ENCODE measurements at places on chromosomes 2 and 18.
A peak's percentile ranks its signal among the peaks of the same experiment; 100 is the strongest.

- DNase-seq, result no peak
Measured at GRCh38 chr2:26229595-26229994, 14.8 kb downstream of the HADHA start.

DNA sequence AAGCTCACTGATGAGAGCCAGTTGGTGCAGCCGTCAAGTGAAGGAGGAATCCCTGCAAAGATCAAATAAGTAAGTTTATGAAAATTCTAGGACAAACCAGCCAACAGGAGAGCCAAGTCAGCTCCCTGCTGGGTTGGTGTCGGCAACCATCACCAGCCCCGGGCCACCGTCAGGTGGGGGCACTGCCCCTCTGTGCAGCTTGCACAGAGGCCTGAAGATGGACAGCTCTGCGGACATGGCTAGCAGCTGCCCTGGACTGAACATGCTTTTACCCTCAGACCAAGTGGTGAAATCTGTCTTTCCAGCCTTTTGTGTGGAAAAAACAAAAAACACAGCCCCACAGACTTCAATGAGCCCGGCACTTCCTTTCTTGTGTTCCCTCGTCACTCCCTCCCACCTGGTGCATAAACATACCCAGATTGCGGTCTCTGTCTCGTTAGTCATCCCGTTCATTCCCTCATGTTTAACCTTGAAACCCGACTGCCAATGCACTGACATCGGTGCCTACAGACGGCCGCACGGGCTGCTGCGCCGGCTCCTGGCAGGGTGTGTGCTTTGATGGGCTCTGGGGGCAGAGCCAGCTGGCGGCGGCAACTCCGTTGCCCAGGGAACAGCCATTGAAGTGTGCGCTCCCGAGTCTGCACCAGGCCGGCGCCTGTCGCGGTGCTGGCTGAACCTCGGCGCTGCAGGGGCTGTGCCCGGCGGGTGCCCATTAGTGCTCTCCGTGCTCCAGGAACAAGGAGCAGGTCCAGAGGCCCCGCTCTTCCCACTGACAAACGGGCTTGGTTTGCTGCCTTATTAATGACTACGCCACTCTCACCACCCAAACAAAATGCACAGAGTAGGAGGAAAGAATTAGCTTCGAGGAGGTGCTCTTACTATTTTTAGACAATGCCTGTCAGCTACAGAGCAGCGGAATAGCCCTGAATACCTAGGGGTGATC is 95.3 kb downstream of the EIPR1 start:
- DNase-seq, result peak; percentile 38

GRCh38 chr2:170122883-170123547 is 54.9 kb upstream of the MYO3B start:
- no peak for DNase-seq

DNA sequence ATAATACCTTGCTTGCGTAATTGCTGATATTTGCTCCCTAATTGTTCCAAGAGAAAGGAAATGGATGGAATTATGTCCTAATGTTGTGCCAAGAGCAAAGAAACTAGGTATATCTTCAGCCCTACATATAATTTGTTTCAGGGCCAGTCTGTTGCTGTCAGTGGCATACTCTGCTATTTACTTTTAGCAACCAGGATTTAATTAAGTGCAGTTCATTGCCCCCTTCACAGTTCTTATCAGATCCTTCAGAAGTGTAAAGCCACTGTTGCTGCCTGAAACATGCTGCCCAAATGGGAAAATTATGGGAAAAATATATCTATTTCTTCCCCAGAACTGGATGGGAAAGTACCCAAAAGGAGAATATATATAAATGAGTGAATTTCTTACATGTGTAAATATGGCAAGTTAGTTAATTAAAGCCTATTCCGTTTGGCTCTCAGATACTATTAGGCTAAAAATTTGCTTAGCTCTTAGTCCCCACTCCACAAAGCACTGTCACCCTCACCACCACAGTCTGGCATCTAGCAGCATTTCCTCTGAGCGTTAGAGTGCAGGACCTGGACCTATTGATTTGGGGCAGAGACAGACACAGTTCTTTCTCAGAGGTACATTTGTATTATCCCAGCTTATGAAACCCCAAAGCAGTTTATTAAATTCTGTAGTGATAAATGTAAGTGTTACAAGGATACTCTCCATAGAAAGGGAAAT is 72.8 kb upstream of the DTNA start:
- no peak for DNase-seq

GRCh38 chr18:76720683-76721082 is 101.7 kb upstream of the ZNF236 start:
- no peak for DNase-seq

- no peak for DNase-seq
Measured at GRCh38 chr18:27349284-27349882, 164.3 kb upstream of the CHST9 start.

DNA sequence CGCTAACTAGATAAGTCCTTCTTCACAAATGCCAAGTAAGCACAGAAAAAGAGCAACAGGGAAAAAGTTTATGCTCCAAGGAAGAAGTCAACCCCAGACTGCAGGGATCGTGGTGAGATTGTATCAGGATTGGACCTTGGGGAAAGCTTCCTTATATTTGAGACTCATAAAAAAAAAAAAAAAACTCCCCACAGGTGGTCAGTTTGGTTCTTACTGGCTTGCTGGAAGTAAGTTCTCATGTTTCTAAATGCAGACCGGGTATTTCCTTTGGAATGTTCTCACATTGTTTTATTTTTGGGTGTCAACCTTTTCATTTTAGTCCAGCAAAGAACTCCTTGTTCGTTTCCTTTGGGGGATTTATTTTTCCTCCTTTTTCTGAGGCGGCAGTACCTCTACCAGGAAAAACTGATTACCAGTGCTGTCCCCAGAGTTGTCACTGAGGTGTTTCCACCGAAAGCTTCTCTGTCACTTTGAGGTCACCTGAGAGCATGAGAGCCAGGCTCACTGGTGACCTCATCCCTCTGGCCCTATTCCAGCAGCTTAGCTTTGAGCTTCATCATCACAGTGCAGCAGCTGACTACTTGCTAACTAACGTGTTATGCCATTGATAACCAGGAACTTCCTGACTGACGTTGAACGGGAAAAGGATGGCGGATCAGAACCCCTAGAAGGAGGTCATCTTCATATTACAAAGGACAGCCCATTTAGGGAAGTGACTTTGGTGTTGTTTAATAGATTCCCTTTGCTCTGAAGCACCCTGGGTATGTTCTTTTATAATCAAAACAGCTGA is 16.8 kb upstream of the ATP8B1 start:
- peak; percentile 51 for DNase-seq

- DNase-seq, result no peak
Measured at GRCh38 chr18:37872562-37872961, 307.0 kb upstream of the CELF4 start.

DNA sequence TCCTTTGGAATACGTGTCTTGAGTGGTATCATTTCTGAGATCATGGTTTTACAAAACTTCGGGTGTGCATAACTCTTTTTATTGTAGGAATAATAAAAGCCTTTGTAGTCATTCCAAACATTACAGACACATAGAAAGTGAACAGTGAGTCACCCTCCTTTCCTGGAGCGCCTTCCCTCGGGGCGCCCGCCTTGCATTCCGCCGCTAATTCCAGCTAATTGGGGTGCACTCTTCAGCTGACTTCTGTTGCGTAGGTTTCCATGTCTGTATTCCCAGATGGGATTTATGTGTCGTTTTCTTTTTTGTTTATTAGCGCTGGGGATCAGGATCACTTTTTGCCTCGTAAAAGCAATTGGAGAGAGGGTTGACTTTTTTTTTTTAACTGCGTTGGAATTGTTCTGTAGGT is 18.7 kb downstream of the SH3BP4 start:
- DNase-seq, result no peak

GRCh38 chr2:112301973-112302372 is 26.6 kb downstream of the ZC3H6 start:
- DNase-seq, result no peak

- DNase-seq, result no peak
Measured at GRCh38 chr18:68676913-68677312, 38.0 kb downstream of the TMX3 start.

DNA sequence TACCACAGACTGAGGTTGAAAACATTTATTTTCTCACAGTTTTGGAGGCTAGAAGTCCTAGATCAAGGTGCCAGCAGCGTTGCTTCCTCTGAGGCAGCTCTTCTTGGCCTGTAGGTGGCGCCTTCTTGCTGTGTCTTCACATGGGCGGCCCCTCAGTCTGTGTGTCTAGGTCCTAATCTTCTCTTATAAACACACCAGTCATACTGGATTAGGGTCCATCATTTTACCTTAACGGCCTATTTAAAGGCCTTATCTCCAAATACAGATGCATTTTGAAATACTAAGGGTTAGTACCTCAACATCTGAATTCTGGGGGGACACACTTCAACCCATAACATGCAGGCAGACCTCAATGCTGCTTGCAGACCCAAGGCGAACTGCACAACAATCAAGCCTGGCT is 4.4 kb upstream of the RMC1 start:
- peak; percentile 51 for DNase-seq

- no peak for DNase-seq
Measured at GRCh38 chr18:77990131-77990530, 740.5 kb downstream of the GALR1 start.

GRCh38 chr2:204437408-204437807 is 107.9 kb upstream of the PARD3B start:
- no peak for DNase-seq

GRCh38 chr2:205563646-205564045 is 118.7 kb upstream of the NRP2 start:
- no peak for DNase-seq

DNA sequence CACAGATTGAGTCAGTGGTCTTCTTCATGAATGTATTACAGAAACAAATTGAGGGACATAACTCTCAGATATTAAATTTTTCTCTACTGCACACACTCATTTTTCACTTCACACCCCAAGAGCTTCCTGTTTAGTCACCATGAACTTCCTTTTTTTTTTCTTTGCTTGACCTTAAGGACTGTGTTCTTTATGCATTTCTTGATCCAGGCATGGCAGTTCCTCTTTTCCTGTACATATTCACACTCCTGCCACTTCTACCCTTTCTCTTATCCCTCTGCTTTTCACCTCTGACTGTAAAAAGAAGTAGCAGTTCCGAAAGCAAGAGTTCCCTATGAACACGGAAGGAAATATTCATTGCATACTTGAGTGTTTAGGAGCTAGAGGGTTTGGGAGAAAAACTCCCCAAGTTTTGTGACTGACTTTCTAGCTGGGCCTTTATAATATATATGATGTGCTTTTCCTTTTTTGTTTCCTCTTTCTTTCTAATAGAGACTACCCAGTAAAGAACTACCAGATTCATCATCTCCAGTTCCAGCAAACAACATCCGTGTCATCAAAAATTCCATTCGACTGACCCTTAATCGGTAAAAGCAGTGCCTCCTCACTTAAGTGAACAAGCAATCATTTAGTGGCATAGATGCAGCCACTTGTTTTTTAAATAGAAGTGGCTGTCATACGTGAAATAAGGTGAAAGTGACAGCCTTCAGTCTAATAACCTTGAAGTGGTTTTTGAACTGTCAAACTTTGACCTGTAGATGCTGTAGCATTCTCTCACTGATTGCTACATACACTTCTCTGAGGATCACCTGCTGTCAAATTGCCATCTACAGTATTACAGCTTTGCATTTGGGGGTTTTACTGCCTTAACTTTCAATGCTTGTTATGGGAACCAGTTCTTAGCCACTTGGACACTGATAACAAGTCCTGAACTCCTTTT is 40.8 kb downstream of the PAPOLG start:
- DNase-seq, result no peak

GRCh38 chr2:110746586-110747521 is 14.5 kb downstream of the ACOXL start:
- no peak for DNase-seq

GRCh38 chr2:15300624-15301573 is 260.2 kb downstream of the NBAS start:
- no peak for DNase-seq

- DNase-seq, result no peak
Measured at GRCh38 chr2:239738159-239738558, 287.0 kb downstream of the NDUFA10 start.

GRCh38 chr18:210733-211132 is 52.4 kb downstream of the USP14 start:
- no peak for DNase-seq

Data from gastrocnemius medialis (tissue), 4 donors.